ENCODE measurements at places on chromosomes 3 and 15.

DNA sequence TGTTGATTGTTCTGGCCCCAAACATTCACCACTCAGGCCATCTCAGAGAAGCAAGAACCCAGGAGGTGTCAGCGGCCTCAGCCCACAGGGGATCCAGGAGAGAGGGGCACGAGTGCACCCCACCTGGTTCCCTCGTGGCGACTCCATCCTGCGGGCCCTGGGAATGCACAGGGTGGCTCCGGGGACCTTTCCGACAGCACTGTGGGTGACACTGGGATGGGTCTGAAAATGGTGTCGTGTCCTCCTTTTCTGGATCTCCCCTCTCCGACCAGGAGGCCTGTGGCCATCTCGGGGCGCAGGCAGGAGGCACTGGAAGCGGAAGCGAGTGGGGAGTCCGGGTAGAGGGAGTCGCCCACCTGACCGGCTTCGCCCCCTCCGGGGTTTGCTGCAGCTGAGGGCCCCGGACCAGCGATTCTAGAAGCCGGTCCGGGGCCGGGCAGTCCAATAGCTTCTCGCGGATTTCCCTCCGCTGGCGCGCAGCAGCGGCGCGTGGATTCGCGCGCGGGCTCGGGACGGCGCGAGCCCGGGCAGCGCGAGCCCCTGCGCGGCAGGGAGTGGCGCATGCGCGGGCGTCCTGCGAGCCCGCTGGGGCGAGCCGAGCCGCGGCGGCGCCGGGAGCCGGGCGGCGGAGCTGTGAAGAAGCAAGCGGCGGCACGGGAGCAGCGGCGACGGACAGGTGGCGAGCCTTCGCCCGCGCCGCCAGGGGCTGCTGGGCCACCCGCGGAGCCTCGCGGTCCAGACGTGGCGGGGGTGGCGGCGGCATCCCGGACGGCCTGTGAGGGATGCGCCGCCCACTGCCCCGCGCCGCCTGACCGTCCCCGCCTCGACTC lies at the start of gene DOCK3:
Gene DOCK3, plus strand, starts transcription at position 579 of the 830 bp plus-strand sequence. CDS start 337 bp downstream, outside the sequence.
- DNase-seq: no peak

GRCh38 chr3:157174290-157174648 lies 14.3 kb upstream of the CCNL1 start:
- peak; percentile 9 for DNase-seq

DNA sequence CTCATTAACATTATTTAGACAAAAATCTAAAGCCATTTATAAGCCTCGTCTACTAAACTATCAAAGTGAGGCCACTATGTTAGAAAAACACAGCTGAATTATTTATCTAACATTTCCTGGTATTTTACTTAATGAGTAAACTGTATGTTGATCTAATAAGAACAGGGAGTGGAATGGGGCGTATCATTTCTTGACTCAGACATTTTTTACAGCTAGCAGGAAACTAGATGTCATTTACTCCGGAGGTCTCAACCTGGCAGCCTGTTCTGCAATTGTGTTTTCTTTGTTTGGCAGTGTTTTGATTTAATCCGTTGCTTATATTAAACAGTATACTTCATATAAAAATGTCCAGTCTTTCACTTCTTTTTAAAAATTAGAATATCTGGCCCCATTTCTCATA lies 79.1 kb upstream of the ABI3BP start:
- DNase-seq: no peak

GRCh38 chr3:43006825-43007224 lies 27.7 kb downstream of the GASK1A start:
- no peak for DNase-seq

Measured in NCI-H1694 (cell line).